Dermis lymphatic vessel endothelial cell (primary cell): ENCODE measurements at places on chromosomes 13 and 19. TPM values are rescaled to one million over a fixed set of nuclear protein-coding genes. Genes with fewer than 3 reads are reported as not detected.

Gene GPR4
- total RNA-seq, result 0.86 and 1.3 TPM in 2 replicates

Gene OR7A10
- not detected in 2 replicates for total RNA-seq

Gene SIGLEC7
- total RNA-seq, result not detected in 2 replicates

Gene SYNGR4
- total RNA-seq, result not detected in 2 replicates

Gene C19orf38
- 0.11 TPM in 1 of 2 replicates, not detected in the other for total RNA-seq

Gene SLC25A41
- not detected in 2 replicates for total RNA-seq

Gene LILRA5
- not detected in 2 replicates for total RNA-seq

Gene ZNF829
- 1.3 and 1.5 TPM in 2 replicates for total RNA-seq

Gene KIRREL2
- not detected in 2 replicates for total RNA-seq

Gene WBP4
- 7.6 TPM in 2 replicates for total RNA-seq

Gene KLK2
- total RNA-seq, result not detected in 2 replicates

Gene ZNF211
- total RNA-seq, result 9.0 and 12.5 TPM in 2 replicates

Gene DUS3L
- 20.8 and 27.1 TPM in 2 replicates for total RNA-seq

Gene TUBB4A
- not detected in 2 replicates for total RNA-seq

Gene THOP1
- total RNA-seq, result 37.2 and 46.7 TPM in 2 replicates

Gene SULT2B1
- total RNA-seq, result 0.11 TPM in 1 of 2 replicates, not detected in the other

Gene DZIP1
- 0.26 and 0.43 TPM in 2 replicates for total RNA-seq

Gene IFNL1
- total RNA-seq, result not detected in 2 replicates

Gene PSPC1
- total RNA-seq, result 53.5 and 68.8 TPM in 2 replicates

Gene S1PR5
- total RNA-seq, result 0.11 TPM in 1 of 2 replicates, not detected in the other

Gene GAPDHS
- 0.09 TPM in 1 of 2 replicates, not detected in the other for total RNA-seq

Gene SACS
- 28.0 and 40.1 TPM in 2 replicates for total RNA-seq

Gene NAT14
- 7.9 and 8.8 TPM in 2 replicates for total RNA-seq

Gene PGLYRP1
- total RNA-seq, result not detected in 2 replicates

Gene PTPRH
- 0.09 and 0.33 TPM in 2 replicates for total RNA-seq

Gene NFIX
- total RNA-seq, result 10.7 and 21.7 TPM in 2 replicates

Gene TPTE2
- not detected in 2 replicates for total RNA-seq
